ENCODE measurements at places on chromosomes 6 and 20.
A peak's percentile ranks its signal among the peaks of the same experiment; 100 is the strongest.

- peak; percentile 45 for DNase-seq
These were observed 92.8 kb downstream of the ATRN start for GRCh38 chr20:3563548-3564177.

- DNase-seq: no peak
These were observed 15.7 kb upstream of the UNC93A start for GRCh38 chr6:167275436-167275835.

DNA sequence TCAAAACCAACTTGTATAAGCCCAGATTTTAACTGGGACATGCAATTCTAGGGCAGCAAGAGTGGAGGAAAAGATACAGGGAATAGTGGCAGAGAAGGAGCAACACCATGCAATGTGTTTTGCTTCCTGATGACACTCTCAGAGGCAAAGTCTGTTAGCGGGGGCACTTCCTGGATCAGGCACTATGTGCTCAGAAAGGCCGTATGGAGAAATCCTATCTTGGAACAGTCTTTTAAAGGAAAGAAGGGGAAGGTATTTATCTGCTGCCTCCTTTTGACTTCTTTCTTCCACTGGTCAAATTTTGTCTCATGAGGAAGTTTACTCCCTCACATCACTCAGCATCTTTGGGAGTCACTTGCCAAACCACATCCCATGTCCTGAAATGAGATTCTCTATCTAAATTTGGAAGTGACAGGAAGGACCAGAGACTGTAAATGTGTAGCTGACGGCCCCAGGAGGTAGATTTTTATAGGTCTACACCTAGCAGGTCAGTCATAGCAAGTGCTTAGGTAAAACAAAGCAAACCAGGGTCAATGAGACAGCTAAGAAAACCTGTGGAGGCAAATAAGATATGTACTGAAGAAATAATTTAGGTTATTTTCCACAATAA is 91.7 kb upstream of the ELOVL5 start:
- no peak for DNase-seq

GRCh38 chr6:71967436-71967835 is 81.1 kb downstream of the RIMS1 start:
- no peak for DNase-seq

GRCh38 chr6:16698997-16699868 is 62.0 kb downstream of the ATXN1 start:
- DNase-seq: peak; percentile 67

DNA sequence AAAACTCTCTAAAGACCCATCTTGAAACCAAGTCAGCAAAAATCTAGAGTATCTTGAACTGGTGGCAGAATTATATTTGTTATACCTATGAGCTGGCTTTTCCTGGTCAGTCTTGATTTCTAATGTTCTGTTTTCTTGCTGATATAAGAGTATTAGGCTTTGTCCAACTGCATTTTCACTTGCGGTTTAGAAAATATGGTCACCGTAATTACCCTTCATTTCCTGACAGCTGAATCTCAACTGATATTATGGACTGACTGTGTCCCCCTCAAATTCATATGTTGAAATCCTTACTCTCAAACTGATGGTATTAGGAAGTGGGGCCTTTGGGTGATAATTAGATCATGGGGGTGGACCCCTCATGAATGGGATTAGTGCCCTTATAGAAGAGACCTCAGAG is 72.1 kb downstream of the TXLNB start:
- DNase-seq: no peak

DNA sequence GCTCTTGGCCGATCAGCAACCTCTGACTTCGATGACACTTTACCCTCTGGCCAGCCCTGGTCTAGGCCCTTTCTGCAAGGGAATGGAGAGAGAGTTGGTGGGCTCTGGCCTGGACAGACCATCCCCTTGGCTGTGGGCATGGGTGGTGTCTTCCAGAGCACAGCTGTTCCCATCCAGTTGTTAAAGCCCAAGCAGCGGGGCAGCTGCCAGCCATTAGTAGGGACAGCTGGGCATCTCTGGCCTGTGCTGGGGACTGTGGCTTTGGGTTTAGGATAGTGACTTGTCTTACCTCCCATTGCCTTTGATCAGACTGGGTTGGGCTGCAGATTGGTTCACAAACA is 2.8 kb downstream of the CDC25B start:
- no peak for DNase-seq

DNA sequence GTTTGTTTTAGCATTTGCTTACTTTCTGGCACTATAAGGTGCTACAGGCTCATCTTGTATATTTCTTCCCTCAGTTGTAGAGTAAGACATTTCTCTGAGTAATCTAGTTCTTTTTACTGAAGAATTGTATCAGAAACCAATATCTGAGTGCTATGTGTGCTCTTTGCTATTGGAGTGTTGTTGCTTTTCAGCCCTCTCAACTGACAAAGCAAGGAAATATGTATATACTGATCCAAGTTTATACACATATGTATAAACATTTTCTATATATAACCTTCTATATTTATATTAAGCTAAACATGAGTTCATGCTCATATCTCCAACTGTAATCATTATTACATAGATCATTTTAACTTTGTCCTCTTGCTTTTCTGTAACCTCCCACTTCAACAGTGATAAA is 405.7 kb downstream of the RFPL4B start:
- DNase-seq: no peak

DNA sequence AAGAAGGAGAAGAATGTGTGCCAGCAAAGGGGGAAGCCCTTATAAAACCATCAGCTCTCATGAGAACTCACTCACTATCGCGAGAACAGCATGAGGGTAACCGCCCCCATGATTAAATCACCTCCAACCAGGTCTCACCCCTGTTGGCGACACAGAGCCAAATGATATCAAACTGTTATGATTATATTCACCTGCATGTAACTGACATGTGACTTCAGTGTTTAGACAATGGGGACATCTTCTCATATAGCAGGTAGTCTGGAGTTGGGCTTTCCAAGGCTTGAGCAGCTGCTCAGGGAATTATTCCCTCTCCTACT is 115.2 kb downstream of the SASH1 start:
- no peak for DNase-seq

GRCh38 chr6:39280247-39280731 is 33.9 kb downstream of the KCNK17 start:
- DNase-seq: no peak

- DNase-seq: no peak
These were observed 167.5 kb downstream of the VEGFA start for GRCh38 chr6:43937236-43938177.

GRCh38 chr20:23207826-23208540 is 121.9 kb upstream of the CD93 start:
- DNase-seq: no peak

- no peak for DNase-seq
These were observed 46.4 kb upstream of the FERMT1 start for GRCh38 chr20:6169251-6169650.

DNA sequence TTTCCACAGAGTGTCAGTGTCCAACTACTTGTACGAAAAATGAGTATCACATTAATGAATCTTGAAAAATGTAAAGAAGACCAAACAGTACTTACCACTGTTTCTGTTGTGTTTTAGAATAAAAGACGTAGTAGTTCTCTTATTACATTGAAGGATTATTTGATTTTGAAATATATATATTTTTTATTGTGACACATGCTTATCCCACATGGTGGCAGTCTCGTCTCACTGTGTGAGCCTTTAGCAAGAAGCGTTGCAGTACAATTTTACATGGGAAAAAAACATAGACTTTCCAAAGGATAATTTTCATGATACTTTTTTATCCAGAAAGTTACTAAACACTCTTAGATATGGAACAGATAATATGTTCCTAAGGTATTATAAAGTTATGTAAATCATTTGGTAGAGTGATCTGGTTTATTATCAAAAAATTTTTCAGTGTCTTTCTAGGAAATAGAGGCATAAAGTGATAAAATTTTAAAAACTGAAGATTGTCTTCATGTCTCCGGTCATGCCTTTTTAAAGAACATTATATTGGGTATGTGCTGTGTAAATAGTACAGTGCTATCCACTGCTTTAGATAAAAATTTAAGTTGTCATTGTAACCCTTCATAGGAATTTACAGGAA is 117.5 kb upstream of the SAMD5 start:
- DNase-seq: no peak

GRCh38 chr6:18527836-18528743 is 140.9 kb downstream of the RNF144B start:
- DNase-seq: no peak

- DNase-seq: peak; percentile 80
These were observed 20.3 kb downstream of the TTBK1 start for GRCh38 chr6:43263314-43264178.

GRCh38 chr6:33886673-33887144 is 82.9 kb upstream of the MLN start:
- peak; percentile 20 for DNase-seq

DNA sequence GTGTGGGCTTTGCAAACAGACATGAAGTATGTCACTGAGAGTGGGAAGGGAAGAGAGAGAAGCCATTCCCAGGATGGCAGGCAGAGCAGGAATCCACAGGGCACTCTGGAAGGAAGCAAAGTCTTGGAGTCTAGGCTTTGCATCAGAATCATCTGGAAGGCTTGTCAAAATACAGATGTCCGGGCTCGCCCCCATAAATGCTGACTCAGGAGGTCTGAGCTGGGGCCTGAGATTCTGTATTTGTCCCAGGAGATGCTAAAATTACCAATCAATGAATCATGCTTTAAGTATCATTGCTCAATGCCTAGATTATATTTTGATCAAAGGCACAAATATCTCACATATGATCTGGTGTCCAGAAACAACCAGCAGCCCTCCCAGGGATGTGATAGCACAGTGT is 46.3 kb upstream of the PTPRT start:
- DNase-seq: no peak

- DNase-seq: peak; percentile 30
These were observed 37.8 kb upstream of the THEMIS start for GRCh38 chr6:127938701-127939100.

- DNase-seq: no peak
These were observed 56.5 kb downstream of the SCML4 start for GRCh38 chr6:107767637-107768036.

GRCh38 chr20:37627060-37627766 is 66.6 kb upstream of the CTNNBL1 start:
- DNase-seq: no peak

DNA sequence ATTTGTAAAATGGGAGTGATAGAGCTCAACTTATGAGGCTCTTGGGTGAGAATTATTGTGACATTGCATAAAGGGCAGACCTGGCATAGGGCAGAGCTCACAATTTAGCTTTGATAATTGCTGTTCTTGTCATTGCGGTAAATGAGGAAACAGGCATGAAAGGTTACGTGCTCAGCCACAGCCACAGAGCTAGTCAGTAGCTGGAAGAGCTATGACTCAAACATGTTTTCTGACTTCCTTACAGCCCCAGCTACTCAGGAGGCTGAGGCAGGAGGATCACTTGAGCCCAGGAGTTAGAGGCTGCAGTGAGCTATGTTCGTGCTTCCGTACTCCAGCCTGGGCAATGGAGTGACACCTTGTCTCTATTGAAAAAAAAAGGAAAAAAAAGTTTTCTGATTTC is 3.5 kb upstream of the GHRH start:
- no peak for DNase-seq

DNA sequence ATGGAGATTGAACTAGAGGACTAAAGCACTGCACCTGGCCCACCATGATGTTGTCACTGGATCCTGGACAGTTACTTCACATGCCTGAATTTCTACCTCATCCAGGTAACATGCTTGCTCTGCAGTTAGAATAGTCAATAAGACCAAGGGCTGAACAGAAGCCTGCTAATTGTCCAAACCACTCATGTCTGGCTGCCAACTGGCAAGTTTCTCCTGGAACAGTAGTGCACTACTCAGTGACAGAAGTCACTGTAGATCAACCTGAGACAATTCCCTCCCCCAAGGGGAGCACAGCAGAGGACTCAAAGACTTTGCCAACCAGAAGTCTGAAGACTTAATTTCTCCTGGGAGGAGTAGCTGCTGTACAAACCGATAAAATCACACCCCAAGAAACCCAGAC is 454.6 kb upstream of the MARCKS start:
- DNase-seq: no peak

Data from CD4-positive, alpha-beta T cell treated with Interleukin-12 subunit alpha and Interleukin-12 subunit beta, for 1 hour (primary cell).